ENCODE measurements at places on chromosomes 11 and 22.

DNA sequence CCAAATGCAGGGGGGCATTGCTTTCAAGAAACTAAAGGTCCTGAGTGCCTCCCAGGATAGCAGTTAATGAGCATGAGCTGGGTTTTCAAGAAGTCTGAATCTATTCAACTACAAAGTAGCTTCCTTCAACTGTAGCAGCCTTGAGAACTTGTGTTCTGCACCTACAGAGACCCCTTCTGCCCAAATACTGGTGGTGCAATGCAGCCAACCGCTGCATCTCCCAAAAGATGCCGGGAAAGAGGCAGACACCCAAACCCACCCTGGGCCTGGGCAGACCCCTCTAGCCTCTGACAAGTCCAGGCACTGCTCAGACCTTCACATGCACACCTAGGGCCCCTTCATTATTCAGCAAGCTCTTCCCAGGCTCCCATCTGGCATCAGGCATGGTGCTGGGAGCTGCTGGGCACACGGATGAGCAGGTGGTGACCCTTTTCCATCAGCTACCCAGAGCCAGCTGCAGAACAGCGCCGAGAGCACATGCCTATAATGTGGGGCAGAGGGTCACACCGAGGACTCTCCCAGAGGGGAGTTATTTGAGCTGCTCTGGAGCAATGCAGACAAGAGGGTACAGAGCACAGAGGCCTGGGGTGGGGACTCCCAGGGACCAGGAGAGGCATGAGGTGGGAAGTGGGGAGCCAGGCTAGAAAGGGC lies 44.9 kb upstream of the ETS1 start:
- no peak for DNase-seq

GRCh38 chr11:66373265-66373664 lies 1.7 kb upstream of the SLC29A2 start:
- DNase-seq, result no peak

- no peak for DNase-seq
Observed at GRCh38 chr11:58125469-58125868, at the start of gene OR9I1. TSS of gene OR9I1 (minus strand) at chr11:58125530. CDS start at chr11:58119444, 6,086 bp downstream.

- no peak for DNase-seq
Observed at GRCh38 chr11:65305501-65306268, 9.0 kb upstream of the CDC42EP2 start.

Data from stimulated activated CD8-positive, alpha-beta memory T cell treated with anti-CD3 and anti-CD28 coated beads, Interleukin-2, amount 100 ng/mL, for 1 hour (primary cell).